ENCODE measurements at places on chromosomes 2 and 18.
A peak's percentile ranks its signal among the peaks of the same experiment; 100 is the strongest.

DNA sequence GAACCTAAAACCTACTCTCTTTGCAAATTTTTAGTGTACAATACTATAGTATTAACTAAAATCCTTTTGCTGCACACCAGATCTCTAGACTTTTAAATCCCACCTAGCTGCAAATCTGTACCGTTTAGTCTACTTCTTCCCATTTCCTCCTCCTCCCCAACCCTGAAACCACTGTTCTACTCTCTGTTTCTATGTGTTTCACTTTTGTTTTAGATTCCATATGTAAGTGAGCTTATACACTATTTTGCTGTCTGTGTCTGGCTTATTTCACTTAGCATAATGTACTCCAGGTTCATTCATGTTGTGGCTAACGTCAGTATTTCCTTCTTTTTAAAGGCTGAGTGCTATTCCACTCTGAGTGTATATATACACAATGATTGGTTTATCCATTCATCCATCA lies 18.4 kb upstream of the DSC2 start:
- no peak for DNase-seq

GRCh38 chr2:201220102-201220570 lies 37.2 kb downstream of the CASP10 start:
- no peak for DNase-seq

GRCh38 chr2:176088048-176088936 lies 4.2 kb upstream of the HOXD13 start:
- no peak for DNase-seq

DNA sequence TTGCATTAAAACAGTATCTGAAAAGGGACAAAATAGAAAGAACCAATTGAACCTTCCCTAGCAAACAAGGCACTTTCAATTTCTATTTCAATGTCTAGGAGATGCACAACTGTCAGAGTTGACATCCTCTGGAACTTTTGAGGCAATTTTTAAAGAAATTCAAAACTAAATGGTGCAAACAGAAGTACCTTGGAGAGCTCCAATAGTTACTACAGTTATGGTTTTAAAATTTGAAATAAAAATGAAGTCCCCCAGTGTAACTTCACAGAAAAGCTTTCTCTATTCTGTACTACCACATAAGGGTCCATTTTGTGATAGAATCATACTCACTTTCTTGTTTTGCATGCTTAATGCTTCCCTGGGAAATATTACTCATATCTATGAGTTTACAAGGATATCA lies 162.1 kb downstream of the KCNH7 start:
- DNase-seq, result no peak

DNA sequence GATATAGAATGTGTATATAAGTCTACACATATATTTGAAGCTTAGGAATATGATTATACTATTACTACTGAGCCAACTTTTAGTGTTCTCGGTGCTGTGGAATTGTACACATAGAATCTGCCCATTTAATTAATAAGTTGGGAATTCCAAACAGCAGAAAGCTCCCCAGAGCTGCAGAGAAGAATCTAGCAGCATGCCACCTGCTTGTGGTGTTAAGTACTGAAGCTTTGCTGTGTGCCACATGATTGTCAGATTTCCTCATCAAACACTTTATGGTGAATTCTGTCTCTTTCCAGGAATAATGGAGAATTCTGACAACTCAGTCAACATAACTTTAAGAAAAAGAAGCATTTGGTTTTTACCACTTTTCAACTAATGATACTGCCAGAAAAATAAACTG lies 117.8 kb downstream of the WDSUB1 start:
- DNase-seq, result no peak

DNA sequence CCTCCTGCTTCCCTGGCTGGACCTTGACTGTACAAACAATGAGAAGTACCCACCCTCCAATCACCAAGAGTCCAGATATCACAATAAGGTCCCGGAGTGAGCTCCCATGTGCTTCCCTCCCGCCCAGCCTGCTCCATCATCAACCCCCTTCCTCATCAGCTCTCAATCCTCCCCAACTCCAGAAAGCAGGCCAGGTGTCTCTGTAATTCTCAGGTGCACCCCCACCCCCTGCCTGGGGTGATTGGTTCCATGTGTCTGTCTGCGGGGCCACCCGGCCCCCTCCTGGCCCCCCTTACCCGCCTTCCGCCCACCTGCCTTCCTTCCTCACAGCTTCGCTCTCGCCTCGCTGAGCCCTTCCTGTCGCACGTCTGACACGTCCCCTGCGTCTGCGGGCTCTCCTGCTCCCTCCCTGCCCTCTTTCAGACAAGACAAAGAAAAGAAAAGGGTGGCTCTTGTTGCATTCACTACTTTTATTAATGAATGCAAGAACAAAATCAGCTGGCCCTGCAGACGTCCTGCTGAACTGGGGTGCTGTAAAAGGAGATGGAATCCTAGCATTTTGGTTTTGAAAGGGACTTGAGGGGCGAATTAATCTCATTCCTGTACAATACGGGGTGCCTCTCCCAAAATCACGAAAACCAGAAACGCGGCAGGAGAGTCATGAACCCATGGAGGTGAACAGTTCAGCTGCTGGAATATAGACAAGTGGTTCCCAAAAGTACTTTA lies 26.5 kb upstream of the IGFBP2 start:
- DNase-seq, result no peak

- DNase-seq, result no peak
Observed at GRCh38 chr2:33336036-33336625, 140.3 kb upstream of the RASGRP3 start.

DNA sequence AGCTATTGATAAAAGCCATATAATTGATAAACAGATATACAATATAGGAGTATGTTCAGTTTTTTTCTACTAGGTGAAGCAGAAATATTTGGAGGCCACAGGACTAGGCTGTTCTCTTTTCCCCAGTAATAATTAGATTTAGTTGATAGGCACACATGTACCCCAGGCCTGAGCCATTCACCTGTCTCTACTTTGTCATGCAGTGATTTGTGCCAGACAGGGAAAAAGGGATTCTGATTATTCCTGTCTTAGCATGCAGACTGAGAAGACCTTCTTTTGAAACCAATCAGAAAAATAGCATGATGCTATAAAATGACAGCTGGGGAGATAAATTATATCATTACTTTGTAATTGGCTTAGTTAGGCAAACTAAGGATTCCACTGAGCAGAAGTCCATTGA lies 94.3 kb downstream of the DOCK10 start:
- DNase-seq, result no peak

DNA sequence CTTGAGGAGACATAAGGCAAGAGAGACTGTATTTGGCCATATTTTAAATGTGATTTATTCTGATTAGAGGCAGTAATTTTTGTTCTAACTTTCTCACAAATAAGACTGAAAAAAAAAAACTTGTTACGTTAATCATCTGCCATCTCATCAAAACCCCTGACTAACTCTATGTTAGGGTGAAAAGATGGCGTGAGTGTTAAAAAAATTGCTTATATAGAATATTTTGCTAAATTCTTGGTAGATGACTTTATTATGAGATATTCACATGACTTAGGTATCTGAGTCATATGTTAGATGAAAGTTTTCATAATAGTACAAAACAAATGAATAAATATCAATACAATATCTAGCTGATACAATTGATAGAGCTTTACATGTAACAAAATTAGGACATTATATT lies 1508.7 kb upstream of the TMEFF2 start:
- no peak for DNase-seq

- DNase-seq, result no peak
Observed at GRCh38 chr2:196101325-196101991, 32.8 kb upstream of the DNAH7 start.

GRCh38 chr2:10278029-10278762 lies 24.5 kb upstream of the HPCAL1 start:
- DNase-seq, result no peak

DNA sequence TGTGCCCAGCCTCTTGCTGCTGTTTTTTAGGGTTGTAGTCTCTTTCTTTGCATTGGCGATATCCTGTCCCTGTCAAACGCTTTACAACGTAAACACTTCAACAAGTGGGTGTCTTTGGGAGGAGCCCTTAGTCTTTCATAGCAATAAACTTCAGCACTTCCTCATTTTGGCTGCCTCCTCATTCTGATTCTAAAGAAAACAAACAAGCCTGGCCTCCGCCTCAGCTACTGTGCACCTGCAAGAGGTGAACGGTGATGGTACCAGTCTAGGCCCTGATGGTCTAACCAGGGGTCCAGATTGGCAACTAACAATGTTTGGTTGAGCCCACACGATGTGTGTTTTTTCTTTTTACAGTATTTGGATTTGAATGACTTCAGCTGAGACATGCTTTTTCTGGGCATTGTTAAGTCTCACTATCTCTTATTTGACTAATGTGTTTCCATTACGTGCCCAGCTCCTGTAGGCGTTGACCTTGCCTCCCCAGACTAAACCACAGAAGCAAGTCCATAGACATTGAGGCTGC lies 53.2 kb upstream of the CUL3 start:
- DNase-seq, result peak; percentile 16

DNA sequence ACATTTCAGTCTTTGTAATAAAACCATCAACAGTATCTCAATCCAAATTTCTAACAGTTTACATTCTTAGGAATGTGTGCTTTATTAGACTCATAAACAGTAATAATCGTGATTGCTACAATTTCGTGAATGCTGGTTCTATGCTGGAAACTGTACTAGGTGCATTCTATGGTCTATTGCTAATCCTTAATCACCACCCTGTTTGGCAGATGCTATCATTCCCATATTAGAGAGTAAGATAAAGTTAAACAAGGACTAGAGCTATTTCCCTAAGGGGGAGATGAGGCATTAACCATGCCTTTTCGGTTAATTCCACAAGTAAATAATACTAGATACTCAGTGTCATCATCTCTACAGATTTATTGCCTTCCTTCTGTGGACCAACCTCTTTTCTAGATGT lies 244.0 kb downstream of the PAX3 start:
- no peak for DNase-seq

GRCh38 chr18:5195656-5196055 lies 1.4 kb downstream of the AKAIN1 start:
- no peak for DNase-seq

DNA sequence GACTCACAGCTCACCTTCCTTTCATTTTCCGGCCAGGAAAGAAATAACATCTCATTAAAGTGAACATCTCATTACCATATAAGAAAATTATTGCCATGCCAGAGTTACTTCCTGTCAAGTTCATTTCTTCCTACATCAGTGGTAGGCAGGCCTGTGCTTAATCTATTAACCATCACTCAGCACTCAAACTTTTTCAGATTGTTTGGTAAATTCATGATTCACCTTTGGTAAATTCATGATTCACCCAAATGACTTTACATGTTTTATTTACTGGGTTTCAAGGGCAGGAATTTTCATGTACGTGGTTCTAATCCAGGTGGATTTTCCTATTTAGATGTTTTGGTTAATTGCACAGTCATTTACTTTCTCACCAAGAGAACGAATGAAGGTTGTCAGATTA lies 116.5 kb downstream of the CSRNP3 start:
- no peak for DNase-seq

DNA sequence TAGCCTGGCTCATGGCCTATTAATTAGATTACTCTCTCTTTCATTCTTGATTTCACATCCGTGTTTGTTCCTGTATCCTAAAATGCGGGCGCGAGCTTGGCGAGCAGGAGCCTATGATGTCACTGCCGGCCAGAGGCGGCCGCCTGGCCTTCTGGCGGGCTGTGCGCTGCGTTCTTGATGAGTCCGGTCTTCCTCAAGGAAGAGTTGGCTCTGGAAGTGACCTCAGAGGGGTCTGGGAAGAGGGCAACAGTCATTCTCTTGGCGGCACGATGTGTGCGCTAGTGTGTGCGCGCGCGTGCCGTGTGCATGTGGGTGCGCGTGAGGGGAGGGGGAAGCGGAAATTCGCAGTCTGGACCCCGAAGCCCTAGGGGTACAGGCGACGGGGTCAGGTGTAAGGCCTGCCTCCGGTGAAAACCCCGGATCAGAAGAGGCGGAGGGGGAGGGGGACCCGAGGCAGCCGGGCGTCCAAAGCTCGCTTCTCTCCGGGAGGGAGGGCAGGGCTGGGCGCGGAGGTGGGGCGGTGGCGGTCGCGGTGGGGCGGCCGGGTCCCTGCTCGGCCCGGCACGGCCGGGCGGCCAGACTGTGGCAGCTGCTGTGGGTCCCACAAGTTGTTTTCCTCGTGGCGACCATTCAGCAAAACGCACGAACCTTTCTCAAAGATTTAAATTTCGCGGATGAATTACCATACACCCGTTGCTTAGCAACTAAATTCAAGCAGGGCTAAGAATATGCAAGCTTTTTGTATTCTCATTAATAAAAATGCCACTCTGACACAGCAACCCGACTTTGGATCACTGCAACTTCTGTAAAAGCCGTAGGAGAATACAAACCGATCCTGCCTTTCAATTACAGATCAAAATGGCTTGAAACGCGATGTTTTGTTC lies 8.4 kb downstream of the POU3F3 start:
- no peak for DNase-seq

DNA sequence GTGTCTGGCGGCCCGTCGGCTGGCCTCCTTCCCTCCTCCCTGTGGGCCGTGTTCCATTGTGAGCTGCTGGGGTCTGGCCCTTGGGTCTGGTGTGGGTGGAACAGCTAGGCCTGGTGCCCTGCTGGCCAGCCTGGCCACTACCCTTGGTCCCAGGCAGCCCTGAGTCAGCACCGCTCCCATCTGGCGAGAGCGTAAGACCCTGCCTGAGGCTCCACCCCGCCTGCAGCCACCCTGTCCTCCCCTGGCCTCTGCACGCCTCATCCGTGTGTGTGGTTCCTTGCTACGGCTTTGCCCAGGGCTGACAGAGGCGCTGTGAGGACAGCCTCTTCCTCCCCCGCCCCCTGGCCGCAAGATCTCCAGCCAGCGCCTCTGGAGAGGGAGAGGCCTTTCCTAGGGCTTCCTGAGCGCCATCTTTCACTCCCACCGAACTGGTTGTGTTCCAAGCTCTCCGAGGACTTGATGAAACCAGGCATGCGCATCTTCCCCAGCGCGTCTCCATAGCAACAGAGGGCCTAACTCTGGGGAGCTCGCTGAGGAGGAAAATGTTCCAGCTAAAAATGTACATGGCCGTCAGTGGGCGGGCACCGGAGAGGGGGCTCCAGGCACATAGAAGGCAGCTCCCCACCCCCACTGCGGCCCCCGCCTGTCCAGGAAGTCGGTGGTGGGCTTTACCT lies 83.0 kb downstream of the STPG4 start:
- no peak for DNase-seq

GRCh38 chr18:32669549-32670165 lies 103.2 kb downstream of the KLHL14 start:
- DNase-seq, result no peak

DNA sequence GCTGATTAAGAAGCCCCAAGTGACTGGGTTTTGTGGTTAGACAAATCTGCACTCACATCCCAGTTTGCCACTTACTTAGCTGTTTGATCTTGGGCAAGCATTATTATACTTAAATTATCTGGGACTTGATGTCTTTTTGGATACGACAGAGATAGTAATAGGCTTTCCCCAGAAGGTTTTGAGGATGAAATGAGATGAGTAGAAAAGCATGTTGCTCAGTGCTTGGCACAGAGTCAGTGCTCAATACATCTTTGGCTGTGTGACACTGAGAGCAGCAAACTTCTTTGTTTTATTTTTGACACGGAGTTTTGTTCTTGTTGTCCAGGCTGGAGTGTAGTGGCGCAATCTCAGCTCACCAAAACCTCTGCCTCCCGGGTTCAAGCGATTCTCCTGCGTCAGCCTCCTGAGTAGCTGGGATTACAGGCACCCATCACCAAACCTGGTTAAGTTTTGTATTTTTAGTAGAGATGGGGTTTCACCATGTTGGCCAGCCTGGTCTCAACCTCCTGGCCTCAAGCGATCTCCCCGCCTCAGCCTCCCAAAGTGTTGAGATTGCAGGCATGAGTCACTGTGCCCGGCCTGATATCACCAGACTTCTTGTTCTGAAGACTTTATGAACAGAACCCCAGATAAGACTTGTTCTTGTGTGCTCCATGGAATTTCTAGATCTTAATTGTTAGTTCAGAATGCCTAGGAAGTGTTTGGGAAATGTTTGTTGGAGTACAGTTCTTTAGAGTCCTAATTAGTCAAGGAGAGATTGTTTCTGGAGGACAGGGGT lies 521.2 kb downstream of the SLC4A3 start:
- DNase-seq, result no peak

GRCh38 chr2:20758997-20759396 lies 63.9 kb downstream of the LDAH start:
- no peak for DNase-seq
